ENCODE measurements at places on chromosomes 3 and 15.
A peak's percentile ranks its signal among the peaks of the same experiment; 100 is the strongest.

DNA sequence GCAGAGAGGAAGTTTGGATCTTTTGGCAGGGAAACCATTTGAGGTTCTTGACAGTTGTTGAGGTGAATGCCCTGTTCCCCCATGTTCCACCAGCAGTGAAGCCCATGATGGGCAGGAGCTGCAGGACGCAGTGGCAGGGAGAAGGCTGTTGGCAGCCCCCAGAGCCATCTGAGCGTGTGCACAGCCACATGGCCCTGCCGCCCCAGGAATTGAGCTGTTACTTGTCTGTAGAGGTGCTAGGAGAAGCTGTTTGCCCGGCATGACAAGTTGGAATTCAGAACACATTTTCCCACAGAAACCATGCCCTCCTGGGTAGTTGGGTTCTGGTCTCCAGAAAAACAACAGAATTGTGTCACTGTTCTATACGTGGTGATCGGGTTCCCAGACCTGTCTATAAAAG, 218.2 kb upstream of the NR2E3 start:
- DNase-seq: no peak

- no peak for DNase-seq
Observed at GRCh38 chr3:123385001-123385401, 63.9 kb downstream of the ADCY5 start.

DNA sequence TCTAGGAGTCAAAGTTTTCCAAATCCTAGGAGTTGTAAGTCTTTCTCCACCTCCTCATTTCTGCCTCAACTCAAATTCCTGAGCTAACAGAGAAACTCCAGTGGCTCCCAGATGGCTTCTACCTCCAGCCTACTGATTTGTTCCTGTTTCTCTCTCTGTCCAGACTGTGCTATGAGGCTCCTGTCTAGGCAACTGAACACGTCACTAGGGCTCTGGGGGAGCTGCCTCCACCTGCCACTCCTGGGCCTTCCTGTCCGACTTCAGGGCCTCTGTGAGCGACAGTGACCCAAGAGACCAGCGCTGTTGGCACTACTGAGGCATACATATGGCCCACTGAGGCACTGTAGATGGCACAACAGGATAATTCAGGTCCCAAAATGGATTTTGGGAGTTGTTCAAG, 71.4 kb downstream of the EXOG start:
- DNase-seq: no peak

DNA sequence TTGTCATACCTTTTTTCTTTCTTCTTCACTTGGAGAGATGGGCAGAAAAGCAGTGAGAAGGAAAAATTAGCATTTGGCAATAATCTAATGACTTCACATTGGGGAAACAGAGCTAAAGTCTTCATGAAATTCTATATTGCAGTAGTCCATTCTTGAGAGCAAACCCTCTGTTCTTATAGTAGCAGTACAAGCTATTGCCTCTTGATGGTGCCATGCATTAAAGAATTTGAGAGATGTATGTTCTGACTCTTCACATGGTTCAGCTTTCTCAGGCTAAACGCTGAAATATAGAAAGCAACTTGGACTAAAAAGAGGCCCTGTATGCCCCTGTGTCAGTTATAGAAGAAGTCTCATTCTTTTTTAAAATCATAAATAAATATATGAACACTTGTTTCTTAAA, 36.0 kb downstream of the PHLDB2 start:
- DNase-seq: no peak

GRCh38 chr3:111831840-111832239, 27.2 kb upstream of the PHLDB2 start:
- DNase-seq: peak; percentile 83

- peak; percentile 73 for DNase-seq
Observed at GRCh38 chr3:188437926-188438325, 284.0 kb downstream of the LPP start.

DNA sequence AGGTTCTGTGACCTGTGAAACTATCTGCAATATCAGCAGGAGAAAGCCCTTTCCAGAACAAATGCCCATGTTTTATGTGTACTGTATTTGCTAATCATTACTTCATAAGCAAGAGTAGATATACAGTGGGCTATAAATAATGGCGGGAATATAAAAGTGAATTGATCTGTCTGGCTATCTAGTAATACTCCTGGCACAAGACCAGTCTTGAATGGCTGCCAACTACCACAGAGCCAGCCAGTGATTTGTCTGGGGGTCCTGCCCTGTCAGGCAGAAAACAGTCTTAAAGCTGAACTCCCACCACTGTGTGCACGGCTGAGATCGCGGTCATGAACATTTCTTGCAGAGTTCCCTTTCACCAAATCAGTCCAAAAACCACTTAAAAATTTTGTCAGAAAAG, 176.3 kb downstream of the MEIS2 start:
- no peak for DNase-seq

- no peak for DNase-seq
Observed at GRCh38 chr15:33756961-33757360, 211.3 kb upstream of the CHRM5 start.

- DNase-seq: no peak
Observed at GRCh38 chr3:197485143-197485542, 70.6 kb downstream of the BDH1 start.

- no peak for DNase-seq
Observed at GRCh38 chr3:81789691-81790090, 28.2 kb upstream of the GBE1 start.

DNA sequence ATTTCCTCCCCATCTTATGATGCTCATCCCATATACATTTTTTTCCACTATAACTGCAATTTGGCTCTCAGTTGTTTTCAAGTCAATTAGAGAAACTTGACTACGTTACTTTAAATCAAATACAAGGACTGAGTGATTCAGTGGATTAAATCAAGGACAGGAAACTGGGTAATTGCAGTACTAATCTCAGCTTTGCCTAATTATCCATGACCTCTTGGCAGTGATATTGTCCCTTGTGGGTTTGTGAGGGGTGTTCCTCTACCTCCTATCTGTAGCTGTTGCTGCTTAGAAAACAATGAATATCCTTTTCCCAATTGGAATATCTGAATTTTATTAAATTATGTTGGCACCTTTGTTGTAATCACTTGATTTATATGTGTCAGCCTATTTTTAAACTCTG, 79.4 kb downstream of the ZPLD1 start:
- no peak for DNase-seq

DNA sequence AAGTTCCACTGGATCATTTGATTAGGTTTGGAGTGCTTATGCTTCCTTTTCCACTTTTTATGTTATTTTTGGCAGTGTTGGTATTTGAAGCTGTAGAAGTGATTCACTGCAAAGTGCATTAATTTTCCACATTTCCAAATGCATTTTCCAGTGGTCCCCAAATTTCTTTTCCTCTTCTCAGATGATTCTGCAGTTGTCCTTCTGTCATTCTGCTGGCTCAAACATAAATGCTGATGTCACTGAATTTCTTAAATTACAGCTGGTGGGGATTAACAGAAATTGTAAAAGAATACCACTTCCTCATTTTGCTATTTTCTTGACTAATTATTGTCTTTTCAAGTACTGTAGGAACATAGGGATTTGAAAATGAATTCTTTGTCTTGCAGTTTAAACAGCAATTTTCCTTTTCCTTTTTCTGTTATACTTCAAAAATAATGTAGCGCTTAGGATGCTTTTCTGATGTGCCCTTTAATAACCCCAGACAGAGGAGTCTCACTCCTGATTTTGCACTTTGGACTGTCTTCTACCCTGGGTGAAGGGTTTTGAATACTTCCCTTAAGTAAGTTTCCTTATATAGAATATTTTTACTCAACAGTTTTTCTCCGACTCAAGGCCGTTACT, 25.0 kb downstream of the MITF start:
- DNase-seq: peak; percentile 41

GRCh38 chr3:171385086-171385485, 75.1 kb downstream of the TNIK start:
- no peak for DNase-seq

GRCh38 chr3:156674911-156675829, 780 bp downstream of the TIPARP start:
- DNase-seq: no peak

GRCh38 chr3:5035113-5035512, 55.9 kb downstream of the BHLHE40 start:
- no peak for DNase-seq

DNA sequence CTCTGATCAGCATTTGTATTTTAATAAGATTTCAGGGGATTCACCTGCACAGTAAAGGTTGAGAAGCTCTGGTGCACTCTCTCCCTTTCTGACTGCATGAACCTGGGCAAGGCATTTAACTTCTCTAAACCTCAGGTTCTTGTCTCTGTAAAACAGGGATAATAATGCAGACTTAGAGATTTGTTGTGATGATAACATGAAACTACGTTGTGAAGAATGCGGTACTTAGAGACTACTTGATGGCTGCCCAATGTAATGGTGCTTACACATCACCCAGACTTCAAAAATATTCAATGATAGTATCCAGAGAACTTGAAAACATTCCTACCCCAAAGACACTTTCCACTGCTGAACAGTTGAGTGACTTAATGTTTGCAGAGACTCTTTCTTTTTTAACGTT, 19.8 kb upstream of the TNFSF10 start:
- DNase-seq: peak; percentile 61

- peak; percentile 92 for DNase-seq
Observed at GRCh38 chr3:139534992-139535879, 4.3 kb downstream of the RBP1 start.

GRCh38 chr3:132037056-132037455, 2.2 kb upstream of the CPNE4 start:
- DNase-seq: no peak
